GDM1 (cell line): ENCODE measurements at places on chromosomes 12 and 14.
A peak's percentile ranks its signal among the peaks of the same experiment; 100 is the strongest.

DNA sequence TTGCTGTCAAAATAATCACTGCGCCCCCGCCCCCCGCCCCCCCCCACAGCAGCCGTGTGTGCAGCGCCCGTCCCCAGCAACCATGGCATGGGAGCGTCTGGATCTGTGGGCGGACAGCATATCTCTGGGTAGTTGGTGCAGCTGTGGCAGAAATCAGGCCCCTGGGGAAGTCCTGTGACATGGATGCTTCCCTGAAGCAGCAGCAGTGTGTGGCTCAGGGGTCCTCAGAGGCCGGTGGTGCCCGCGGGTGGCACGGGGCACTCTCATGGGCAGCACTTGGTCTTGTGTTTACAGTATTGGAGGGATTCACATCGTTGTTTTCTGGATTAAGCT is 19.2 kb downstream of the XRCC3 start:
- no peak for DNase-seq

- DNase-seq = peak; percentile 45
Observed at GRCh38 chr12:106760184-106760531, 14.3 kb upstream of the RIC8B start.

- DNase-seq = no peak
Observed at GRCh38 chr12:3905664-3906063, 32.5 kb upstream of the PARP11 start.

GRCh38 chr12:1583421-1584078 is 10.8 kb downstream of the FBXL14 start:
- peak; percentile 74 for DNase-seq

DNA sequence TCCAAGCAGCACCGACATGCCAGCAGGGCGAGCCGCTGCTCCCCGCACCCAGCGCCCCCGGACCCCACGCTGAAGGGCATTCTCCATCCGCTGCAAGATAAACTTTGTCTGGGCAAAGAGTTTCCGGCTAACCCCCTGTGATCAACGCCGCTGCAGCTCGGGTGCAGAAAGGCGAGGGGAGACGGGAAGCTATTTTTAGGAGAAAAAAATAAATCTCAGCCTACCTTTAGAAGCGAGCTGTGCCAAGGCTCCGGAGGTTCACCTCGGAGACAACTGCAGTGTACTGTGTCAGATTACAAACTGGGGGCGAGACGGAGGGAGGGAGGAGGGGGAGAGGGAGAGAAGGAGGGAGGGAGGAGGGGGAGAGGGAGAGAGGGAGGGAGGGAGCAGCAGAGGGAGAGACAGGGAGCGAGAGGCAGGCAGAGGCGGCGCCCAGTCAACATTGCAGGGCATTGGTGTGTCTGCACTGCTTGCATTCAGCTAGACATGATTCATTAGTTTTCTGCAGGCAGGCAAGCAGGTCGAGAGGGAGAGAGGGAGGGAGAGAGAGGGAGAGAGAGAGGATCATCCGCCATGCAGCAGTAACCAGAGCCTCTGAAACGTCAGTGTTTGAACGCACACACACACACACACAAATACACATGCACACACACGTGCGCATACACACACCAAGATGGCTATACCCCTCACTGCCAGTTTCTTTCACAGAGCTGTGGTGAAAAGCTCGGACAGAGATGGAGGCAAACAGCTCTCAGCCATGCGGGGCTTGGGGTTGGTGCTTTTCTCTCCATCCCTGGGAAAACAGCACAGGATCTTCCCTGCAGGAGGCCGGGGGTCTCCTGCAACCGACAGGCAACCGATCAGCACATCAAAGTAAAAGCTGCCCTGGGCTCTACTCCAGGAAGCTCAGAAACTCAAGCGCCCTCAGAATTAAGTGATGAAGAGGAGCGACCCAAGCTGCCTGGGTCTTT is at the start of gene RIMBP2:
Gene RIMBP2 (minus strand): TSS at position 302 of the 971 bp plus-strand sequence. CDS start 237,286 bp downstream, outside the sequence.
- DNase-seq = no peak

- no peak for DNase-seq
Observed at GRCh38 chr14:94018308-94018707, 7.8 kb upstream of the OTUB2 start.

DNA sequence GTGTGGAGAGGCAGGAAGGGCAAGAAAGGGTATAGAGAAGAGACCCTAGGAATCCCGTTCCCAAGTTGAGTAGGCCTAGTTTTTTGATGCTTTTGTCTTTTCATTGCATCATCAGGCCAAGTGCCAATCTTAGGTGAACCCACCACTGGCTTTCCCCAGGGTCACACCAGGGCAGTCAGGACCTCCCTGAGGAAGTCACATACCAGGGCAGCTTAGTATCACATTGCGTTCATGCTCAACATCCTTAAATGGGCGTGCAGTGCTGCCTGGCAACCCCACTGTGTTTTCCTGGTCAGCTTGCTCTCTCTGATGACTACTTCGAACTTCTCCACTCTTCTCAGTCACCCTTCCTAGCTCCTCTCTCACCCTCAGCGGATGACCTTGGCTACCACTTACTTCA is 9.0 kb downstream of the ASIC1 start:
- DNase-seq = no peak

DNA sequence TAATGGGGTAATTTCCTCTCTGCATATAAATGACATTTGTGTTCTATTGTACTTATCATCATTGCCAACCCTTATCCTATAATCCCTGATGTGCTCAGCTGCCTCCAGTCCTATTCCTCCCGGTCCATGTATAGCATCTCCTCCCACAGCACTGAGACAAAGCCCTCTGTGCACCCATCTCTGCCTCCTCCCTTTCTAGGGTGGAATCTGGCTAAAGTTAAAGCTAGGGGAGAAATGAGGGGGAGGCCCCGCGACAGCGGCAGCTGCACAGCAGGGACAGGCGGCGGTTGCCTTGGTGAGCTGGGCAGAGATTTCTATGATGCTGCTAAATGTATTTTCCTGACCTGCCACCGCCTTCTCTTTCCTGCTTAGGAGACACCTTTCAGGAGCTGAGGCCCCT is 12.8 kb upstream of the ZDHHC22 start:
- DNase-seq = no peak

DNA sequence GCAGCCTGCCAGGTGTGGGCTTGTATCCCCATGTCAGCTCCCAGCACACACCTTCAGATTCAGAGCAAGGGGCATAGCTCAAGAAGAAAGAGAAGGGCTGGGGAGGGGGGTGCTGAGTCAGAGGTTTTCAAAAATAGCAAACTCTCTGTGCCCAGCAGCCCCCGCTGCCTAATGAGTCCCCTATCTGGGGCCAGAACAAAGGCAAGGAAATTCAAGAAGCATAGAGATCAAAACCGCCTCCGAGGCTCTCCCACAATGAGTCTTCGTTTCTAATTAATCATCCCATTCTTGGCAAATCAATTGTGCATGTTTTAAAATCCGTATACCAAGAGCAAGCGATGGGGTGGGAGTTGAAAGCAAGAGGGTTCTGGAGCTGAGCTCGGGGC is 19.5 kb upstream of the CMKLR1 start:
- no peak for DNase-seq

GRCh38 chr14:99930420-99931274 is 134.6 kb upstream of the EVL start:
- DNase-seq = no peak

DNA sequence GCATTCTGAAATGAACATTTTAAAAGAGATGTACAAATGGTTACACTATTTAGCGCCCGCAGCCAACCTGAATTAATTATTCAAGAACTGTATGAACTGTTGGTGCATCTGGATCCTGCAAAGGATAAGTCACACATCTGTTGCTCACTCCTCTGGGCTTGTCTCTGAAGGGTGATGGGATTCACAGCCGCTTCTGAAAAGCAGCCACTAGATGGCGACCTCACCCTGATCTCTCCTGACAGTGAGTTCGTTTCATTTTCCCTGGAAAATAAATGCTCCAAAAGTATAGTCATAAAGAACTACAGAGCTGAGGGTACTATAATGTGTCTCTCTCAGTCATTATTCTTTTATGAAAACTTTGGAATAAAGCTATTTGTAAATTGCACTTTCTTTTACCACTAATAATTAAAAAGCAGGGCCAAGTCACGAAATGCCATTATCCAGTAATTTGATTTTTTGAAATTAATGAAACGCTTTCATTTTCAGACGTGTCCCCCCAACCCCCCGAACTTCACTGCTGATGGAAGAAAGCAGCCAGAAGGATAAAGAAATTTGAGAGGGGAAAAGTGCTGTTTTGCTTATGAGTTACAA is 789.6 kb downstream of the NRXN3 start:
- no peak for DNase-seq

DNA sequence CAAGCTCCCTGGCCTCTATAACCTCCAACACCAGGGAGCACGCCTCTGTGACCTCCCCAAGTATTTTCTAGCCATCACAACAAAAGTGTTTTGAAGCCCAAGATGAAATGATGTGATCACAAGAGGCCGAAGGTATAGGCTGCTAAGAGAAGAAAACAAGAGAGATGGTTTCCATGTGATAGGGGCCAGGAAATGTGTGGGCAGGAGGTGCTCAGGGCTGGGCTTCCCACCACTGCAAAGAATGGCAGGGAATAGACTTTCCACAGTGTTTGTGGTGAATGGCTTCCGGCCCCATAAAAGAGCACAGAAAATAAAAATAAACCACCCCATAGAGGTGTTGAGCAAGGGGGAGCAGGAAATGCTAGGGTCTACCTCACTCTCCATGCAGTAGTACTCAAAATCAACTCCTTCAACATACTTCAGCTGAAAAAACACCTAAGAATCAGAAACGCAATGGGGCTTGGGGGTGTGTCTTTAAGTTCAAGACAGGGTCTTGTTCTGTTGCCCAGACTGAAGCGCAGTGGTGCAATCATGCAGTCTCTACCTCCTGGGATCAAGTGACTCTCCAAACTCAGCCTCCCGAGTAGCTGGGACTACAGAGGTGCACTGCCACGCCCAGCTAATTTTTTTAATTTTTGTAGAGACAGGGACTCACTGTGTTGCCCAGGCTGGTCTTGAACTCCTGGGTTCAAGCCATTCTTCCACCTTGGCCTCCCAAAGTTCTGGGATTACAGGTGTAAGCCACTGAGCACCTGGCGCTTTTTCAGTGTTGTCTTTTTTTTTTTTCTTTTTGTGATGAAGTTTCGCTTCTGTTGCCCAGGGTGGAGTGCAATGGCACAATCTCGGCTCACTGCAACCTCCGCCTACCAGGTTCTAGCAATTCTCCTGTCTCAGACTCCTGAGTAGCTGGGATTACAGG is 27.1 kb downstream of the DAD1 start:
- peak; percentile 61 for DNase-seq

GRCh38 chr14:21264025-21264801 is 5.0 kb downstream of the HNRNPC start:
- DNase-seq = no peak

- DNase-seq = no peak
Observed at GRCh38 chr14:31118892-31119291, 88.7 kb downstream of the HECTD1 start.

DNA sequence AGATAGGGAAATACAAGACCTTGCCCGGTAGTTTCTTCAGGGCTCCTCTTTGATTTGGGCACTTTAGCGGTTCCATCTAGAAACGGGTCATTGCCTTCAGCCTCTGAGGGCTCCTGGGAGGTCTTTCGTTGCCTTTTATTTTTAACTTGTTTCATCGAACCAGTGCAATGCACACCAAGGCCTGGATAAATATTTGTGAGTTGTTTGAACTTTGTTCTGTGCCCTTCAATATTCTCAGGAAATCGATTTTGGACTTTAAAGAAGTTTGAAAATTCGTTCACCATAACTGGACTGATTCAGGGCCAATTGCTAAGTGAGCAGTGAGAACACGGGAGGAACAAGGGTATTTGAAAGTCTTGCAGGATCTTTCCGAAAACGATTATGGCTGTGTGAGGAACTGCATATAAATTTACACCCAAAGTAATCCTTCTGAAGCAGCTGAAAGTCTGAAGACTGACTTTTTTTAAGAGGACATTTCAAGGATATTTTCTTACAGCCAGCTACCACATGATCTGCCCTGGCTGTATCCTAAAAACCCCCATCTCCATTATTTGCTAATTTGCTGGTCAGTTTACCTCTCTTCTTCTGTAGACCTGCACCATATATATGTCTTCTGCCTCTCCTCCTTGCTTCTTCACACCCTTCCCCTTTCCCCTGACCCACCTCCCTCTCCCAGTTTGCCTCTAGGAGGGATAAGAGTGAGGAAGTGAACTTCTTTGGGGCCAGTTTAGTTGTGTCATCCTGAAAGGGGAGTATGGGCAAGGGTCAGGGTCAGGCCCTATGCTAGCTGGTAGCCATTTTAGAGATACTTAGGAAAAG is 8.0 kb downstream of the DUSP6 start:
- DNase-seq = no peak

DNA sequence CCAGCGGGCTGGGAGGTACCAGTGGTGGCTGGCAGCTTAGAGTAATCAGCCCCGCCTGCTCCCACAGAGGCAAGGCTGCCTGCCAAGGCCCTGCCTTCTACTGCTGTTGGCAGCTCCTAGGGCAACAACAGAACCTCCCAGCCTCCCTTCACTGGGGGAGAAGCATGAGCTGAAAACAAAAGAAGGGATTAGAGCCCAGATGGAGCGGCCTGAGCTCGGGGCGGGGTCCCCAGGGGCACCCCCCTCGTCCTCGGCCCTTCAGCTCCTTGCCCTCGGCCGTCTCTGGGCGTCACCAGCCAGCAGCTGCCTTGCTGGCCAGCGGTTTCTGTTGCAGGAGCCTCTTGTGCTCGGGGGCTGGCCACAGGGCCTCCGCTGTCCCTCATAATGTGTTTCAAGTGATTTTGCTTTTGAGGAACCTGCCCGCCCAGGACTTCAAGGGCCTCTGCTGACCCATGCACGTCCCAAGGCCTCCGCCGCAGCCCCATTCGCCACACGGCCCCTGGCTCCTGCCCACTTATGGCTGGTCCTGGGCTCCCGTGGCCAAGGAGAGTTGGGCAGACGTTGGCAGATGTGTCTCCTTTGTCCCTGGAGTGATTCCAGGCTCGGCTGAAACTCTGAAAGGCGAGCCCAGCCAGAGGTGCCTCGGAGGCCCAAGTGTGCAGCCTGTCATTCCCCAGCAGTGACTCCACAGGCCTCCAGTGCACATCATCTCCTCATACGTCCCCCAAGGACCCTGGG is 49.7 kb downstream of the PSMA6 start:
- DNase-seq = peak; percentile 91

GRCh38 chr12:64665514-64665913 is 55.2 kb downstream of the RASSF3 start:
- DNase-seq = no peak

GRCh38 chr12:54000116-54001114 is at the start of gene HOXC9:
HOXC9 (plus strand) TSS chr12:54000161; CDS start chr12:54000189, 28 bp downstream.
- no peak for DNase-seq

DNA sequence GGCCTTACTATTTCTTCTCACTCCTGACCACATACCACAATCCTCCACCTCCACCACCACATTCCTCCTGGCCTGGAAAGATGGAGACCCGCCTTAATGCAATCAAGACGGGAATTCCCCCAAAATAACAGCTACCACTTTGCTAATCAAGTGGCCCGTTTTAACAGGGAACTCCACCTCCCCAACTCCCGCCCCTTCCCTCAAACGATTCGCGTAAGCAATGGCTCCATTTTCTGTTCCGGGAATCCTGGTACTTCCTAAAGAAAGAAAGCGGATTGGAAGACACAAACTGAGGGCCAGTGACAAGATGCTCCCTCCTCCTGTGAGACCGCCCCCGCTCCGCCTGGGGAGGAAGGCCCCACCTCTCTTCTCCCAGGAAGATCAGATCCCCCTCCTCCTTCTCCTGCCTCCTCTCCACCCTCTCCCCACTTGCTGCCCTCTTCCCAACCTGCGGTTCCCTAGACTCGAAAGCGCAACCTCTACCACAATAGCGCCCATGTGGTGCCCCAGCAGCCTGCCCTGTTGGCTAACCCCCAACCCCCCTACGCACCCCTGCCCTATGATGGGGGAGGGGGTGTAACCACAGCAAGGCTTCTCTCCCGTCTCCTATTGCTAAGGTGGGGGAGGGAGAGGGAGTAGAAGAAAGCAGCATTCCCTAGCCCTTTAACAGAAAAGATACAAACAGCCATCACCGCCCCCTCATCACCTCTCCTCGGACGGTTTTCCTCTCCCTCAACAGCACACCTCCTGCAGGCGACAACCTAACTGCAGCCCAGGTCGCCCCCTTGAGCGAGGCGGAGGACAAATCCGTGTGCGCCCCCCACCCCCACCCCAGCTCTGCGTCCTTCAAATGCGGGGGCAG is 777 bp downstream of the ARF3 start:
- peak; percentile 86 for DNase-seq
